ENCODE measurements at places on chromosomes 16 and 17.

DNA sequence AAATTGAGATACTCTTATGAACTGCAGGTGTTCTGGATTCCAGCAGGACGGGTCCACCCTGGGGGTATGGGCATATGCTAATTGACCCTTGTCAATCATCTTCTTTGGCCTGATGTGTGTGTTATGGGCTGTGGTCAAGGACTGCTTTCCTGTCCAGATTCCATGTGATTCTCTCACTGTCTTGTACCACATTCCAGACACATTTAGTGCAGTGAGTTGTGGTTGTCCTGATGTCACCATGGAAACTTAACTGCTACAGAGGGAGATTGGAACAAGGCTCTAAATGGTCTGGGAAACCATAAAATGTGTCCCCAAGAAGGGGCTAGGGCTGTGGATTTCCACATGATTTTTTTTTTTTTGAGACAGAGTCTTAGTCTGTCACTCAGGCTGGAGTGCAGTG lies 367.4 kb downstream of the UTP18 start:
- no peak for DNase-seq

GRCh38 chr16:87740909-87741424 lies 24.8 kb downstream of the KLHDC4 start:
- no peak for DNase-seq

GRCh38 chr16:1548233-1548632 lies 14.8 kb downstream of the TMEM204 start:
- no peak for DNase-seq

GRCh38 chr17:9021992-9022572 lies 772 bp downstream of the NTN1 start:
- DNase-seq: no peak

GRCh38 chr16:66238696-66239095 lies 127.8 kb upstream of the CDH5 start:
- no peak for DNase-seq

DNA sequence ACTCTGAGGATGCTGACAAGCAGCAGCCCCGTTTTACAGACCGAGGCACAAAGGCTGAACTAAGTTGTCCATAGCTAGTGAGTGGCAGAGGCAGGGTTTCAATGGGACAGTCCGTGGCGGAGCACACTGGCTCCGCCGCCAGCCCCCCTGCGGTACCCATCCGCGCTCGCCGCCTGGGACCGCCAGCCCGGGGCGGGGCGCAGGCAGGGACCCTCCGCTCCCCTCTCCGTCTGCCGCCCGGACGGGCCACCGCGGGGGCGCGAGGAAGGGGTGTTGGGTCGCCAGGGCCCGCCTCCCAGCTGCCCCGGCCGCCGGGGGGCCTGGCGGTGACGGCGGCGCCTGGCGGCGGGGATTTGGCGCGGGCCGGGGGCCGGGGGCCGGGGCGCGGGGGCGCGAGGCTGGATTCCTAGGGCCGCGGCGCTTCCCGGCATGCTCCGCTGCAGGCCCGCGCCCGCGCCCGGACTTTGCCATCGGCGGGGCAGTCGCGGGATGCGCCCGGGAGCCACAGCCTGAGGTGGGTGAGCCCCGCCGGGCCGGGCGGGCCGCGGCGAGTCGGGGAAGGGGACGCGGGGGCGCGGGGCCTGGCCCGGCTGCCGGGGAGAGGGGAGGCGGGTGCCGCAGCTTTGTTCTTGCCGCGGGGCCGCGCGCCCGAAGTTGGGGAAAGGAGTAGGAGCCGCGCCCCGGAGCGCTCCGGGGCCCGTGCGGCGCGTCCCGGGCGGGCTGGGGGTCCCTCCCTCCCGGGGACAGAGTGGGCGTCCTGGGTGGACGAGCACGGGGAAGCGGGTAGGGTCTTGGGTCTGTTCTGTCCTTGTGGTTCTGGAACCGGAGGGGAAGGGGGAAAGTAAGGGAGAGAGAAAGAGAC lies at the start of gene TMEM98:
TMEM98 (plus strand) TSS at position 430 of the 862 bp plus-strand sequence. CDS start 3,376 bp downstream, outside the sequence.
- DNase-seq: peak; percentile 40

- peak; percentile 58 for DNase-seq
Observed at GRCh38 chr16:74667255-74667700, 601 bp upstream of the RFWD3 start.

DNA sequence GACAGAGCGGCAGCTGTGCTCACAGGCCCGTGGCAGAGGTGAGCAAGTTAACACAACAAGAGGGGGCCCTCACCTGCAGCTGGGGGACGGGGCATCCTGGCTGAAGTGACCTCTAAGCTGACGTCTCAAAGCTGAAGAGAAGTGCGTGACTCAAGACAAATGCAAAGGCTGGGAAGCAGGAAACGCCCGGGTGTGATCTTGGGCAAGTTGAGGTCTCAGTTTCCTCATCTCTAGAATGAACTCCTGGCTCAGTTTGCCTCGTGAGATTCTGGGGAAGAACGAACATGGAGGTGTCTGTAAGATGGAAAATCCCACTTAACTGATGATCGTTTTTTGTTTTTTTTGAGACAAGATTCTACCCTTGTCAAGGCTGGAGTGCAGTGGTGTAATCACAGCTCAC lies 40.1 kb upstream of the C1QL1 start:
- peak; percentile 75 for DNase-seq

GRCh38 chr16:57749101-57749692 lies 13.6 kb downstream of the KATNB1 start:
- no peak for DNase-seq

GRCh38 chr17:31274252-31274651 lies 22.8 kb downstream of the OMG start:
- no peak for DNase-seq

DNA sequence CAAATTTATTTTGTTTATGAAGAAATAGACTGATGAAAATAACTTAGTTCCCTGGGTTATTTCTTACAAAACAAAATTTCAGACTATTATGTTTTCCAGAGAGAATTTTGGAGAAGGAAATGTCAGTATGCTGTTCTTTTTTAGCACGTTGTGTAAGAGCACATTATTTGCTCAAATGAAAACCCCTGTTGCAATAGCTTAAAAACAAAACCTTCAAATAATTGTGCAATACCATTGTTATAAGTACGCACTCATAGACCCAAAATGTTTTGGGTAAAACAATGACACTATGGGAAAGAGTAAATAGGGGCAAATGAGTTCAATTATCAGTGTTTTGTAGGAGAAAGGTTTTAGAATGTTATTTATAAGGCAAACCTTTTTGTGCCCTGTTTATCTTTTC lies 18.2 kb downstream of the VMP1 start:
- no peak for DNase-seq

- DNase-seq: peak; percentile 82
Observed at GRCh38 chr17:82338858-82339633, 5.5 kb upstream of the SECTM1 start.

DNA sequence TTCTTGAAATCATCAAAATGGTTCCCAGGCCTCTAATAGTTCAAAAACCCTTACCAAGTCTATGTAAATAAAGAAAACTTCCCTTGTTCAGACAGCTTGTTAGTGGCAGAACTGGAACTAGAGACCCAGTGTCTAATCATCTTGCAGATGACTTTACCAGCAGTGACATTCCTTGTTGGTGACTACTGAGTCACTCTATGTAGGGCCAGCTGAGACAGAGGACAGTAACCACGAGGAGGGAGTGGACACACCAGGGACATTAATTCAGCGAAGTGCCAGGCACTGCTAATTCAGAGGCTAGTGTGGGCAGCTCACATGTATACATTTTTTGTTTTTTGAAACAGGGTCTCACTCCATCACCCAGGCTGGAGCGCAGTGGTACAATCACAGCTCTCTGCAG lies 6.1 kb upstream of the HEATR3 start:
- no peak for DNase-seq

DNA sequence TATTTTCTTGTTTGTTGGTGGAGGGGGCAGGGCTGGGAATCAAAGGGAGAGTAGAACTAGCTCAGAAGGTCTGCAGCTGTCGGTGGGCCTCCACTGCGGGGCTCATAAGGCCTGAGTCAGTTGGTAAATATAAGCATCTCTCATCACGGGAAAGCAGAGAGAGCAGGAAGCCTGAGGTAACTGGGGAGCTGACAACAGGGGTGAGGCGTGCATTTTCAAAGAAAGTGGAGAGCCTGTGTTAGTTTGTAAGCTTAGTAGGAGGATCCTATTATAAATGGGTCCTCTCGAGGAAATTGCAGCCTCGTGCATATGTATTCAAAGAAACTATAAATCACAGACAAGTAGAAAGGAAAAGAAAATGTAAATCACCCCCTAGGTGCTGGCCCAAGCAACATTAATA lies 221.0 kb upstream of the CDH13 start:
- no peak for DNase-seq

- DNase-seq: no peak
Observed at GRCh38 chr16:20520103-20520502, 56.1 kb downstream of the ACSM2B start.

DNA sequence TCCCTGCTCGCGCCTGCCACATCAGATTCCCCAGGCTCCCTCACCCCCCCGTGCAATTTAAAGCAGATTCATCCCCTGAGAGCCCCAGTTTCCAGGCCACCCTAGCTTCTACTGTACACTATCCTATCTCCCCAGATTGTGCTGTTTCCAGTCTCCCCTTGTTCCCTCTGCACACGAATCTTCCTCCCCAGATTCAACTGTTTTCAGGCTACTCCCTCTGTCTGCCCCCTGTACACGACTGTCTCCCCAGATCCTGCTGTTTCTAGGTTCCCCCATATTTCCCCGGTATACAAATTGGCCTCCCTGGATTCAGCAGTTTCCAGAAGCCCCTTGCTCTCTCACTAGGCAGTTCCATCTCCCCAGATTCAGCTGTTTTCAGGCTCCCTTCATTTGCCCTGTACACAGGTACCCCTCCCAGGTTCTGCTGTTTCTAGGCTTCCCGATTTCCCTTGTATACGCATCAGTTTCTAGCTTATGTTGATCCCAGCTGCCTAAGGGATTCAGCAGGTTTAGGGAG lies 22.9 kb downstream of the COPZ2 start:
- peak; percentile 49 for DNase-seq

GRCh38 chr17:15411384-15412198 lies 55.8 kb downstream of the CDRT4 start:
- no peak for DNase-seq

DNA sequence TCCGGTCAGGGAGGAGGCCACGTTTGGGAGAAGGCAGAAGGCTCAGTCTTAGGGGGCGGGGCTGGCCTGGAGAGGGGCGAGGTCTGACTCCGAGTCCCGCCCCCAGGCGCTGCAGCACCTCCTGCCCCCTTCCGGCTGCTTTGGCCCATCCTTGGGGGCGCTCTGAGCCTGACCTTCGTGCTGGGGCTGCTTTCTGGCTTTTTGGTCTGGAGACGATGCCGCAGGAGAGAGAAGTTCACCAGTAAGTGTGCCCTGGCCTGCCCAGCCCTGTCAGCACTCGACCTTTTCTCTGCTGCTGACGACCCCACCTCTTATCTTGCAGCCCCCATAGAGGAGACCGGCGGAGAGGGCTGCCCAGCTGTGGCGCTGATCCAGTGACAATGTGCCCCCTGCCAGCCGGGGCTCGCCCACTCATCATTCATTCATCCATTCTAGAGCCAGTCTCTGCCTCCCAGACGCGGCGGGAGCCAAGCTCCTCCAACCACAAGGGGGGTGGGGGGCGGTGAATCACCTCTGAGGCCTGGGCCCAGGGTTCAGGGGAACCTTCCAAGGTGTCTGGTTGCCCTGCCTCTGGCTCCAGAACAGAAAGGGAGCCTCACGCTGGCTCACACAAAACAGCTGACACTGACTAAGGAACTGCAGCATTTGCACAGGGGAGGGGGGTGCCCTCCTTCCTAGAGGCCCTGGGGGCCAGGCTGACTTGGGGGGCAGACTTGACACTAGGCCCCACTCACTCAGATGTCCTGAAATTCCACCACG lies 1.5 kb downstream of the TNFRSF12A start:
- DNase-seq: peak; percentile 82

- peak; percentile 91 for DNase-seq
Observed at GRCh38 chr17:42554250-42555121, 1.8 kb downstream of the HSD17B1 start.

Data from DMS53 (cell line).